Cortex of kidney (tissue), 1 donor: ENCODE measurements at places on chromosomes 3 and 15.

GRCh38 chr15:60649845-60650548 is 171.1 kb upstream of the ICE2 start:
- no peak for DNase-seq

GRCh38 chr3:160279657-160280056 is 54.4 kb downstream of the C3orf80 start:
- no peak for DNase-seq

DNA sequence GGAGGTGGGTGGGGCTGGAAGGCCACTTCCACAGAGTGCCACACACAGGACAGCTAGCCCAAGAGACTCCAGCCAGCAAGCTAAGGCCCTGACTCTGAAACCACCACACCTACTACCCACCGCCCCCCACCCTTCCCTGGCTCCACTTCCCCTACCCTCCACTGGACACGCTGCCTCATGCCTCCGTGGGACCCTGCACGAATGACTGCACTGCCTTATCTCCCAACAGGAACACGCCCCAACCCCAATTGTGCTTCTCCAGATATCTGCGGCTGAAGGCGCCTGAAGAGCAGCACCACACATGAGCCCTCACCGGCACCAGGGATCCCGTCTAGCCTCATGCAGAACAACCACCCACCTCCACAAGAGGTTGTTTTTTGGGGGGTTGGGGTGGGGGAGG is 2.7 kb downstream of the LINGO1 start:
- DNase-seq = no peak

DNA sequence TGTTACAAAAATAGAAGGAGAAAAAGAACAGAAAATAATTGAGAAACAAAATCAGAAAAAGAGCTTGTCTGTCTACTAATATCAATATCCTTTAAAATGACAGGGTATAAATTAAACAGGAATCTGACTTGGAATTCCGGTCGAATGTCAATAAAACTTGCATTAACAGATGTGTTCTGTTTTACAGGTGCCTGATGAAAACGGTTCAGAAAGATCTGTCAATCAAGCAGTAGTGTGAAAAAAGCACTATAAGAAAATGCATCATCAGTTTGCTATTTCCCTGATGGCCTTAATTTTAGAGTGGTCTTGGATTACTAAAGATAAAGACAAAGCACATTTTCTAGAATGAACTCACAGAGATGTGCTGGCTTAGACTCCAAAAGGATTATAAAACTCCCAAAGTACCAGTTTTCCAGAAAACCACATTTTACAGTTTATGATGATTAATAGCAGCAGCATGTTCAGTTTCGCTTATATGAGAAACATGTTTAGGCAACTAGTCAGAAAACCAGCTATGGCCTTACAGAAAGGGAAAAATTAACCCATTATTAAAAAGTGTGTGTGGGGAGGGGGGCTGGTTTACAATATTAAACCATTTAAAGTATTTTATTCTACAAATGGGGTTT is 8.2 kb upstream of the C3orf38 start:
- DNase-seq = no peak

DNA sequence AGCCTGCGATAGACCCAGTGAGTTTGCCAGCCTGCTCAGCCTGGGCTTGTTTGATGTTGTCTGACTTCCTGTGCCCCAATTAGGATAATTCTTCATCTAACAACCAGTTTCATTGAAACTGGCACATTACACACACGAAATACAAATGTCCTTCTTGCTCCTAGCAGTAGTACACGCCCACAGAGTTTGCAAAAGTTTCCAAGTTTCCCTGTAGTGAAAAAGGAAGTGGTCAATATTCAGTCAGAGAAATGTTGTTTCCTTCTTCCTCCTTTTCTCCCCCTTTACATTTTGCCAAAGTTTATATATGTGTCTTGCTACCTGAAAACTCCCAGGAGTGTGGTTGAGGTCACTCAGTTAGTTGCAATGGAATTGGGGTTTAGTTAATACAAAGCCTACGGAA is 58.4 kb upstream of the LRTM1 start:
- DNase-seq = no peak

DNA sequence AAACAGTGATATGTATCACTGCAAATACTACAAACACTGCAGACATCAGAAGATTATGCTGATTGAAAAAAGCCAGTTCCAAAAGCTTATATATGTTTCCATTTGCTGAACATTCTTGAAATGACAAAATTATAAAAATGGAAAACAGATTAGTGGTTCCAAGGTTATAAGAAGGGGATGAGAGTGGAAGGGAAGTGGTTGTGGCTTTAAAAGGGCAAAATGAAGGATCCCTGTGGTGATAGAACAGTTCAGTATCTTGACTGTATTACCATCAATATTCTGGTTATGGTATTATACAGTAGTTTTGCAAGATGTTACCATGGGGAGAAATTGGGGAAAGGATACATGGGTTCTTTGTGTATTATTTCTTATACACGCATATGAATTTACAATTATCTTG is 77.8 kb downstream of the DZIP3 start:
- no peak for DNase-seq
